Esophagus muscularis mucosa (tissue), 4 donors: ENCODE measurements at places on chromosomes 2 and 18. TPM values are rescaled to one million over a fixed set of nuclear protein-coding genes. Genes with fewer than 3 reads are reported as not detected.

Gene CPO
- 0.33 TPM for total RNA-seq

Gene OR6B2
- not detected for total RNA-seq

Gene ARHGAP15
- total RNA-seq, result 5.4 TPM

Gene CDK5R2
- total RNA-seq, result under 0.01 TPM

- no peak overlapping the region for H3K27ac ChIP-seq
- no peaks in the 10 kb centered on the region for H3K36me3 ChIP-seq
- no peak overlapping the region for H3K4me3 ChIP-seq
- no peaks in the 10 kb centered on the region for H3K27me3 ChIP-seq
- no peaks in the 10 kb centered on the region for H3K4me1 ChIP-seq
Observed at GRCh38 chr2:84492571-84492970, 23.7 kb upstream of the DNAH6 start.

- no peaks in the 10 kb centered on the region for H3K36me3 ChIP-seq
- no peak for DNase-seq
- peaks cover 11% of the 10 kb centered on the region for H3K4me1 ChIP-seq
Observed at GRCh38 chr2:13009027-13009642, 292.4 kb downstream of the TRIB2 start.

- H3K36me3 ChIP-seq, result peaks cover under 1% of the 10 kb centered on the region
- H3K4me1 ChIP-seq, result peaks cover 21% of the 10 kb centered on the region
- no peak overlapping the region for H3K27ac ChIP-seq
- H3K4me3 ChIP-seq, result no peak overlapping the region
- no peaks in the 10 kb centered on the region for H3K27me3 ChIP-seq
Observed at GRCh38 chr2:69209482-69209881, 177.5 kb downstream of the GFPT1 start.

Gene SERPINB2
- not detected for total RNA-seq

- H3K36me3 ChIP-seq, result no peaks in the 10 kb centered on the region
- no peaks in the 10 kb centered on the region for H3K27me3 ChIP-seq
- H3K4me1 ChIP-seq, result peaks cover 28% of the 10 kb centered on the region
- H3K4me3 ChIP-seq, result peak overlapping the region; percentile 42
- no peak overlapping the region for H3K27ac ChIP-seq
- DNase-seq, result no peak
Observed at GRCh38 chr2:229713371-229714079, 830 bp downstream of the DNER start.

GRCh38 chr2:207614824-207615223, 10.4 kb downstream of the METTL21A start:
- H3K27ac ChIP-seq, result no peak overlapping the region
- peaks cover 23% of the 10 kb centered on the region for H3K4me1 ChIP-seq
- H3K4me3 ChIP-seq, result no peak overlapping the region
- H3K27me3 ChIP-seq, result no peaks in the 10 kb centered on the region
- no peak for DNase-seq

Gene AGXT
- not detected for total RNA-seq

DNA sequence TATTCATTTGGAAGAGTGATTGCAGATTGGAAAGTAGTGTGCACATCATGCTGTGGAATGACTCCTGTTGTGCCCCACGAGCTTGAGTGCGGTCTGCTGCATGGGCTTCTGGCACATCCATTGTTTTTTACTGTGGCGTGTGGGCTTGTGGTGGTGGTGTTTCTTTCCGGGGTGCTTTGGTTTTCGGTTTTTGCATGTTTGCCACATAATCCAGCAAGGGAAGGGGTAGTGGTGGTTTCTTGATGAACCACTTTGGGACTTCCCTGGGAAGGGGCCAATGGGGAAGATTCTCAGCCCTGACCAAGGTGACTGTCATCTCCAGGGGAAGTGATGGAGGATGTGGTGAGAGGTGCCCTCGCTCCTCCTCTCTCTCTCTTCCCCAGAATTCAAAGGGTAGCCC, 57.0 kb downstream of the COA5 start:
- no peaks in the 10 kb centered on the region for H3K4me1 ChIP-seq
- DNase-seq, result no peak
- no peaks in the 10 kb centered on the region for H3K27me3 ChIP-seq
- H3K36me3 ChIP-seq, result peaks cover 100% of the 10 kb centered on the region

- H3K27me3 ChIP-seq, result no peaks in the 10 kb centered on the region
- no peak overlapping the region for H3K4me3 ChIP-seq
- H3K27ac ChIP-seq, result peak overlapping the region; percentile 36
- DNase-seq, result peak; percentile 88
Observed at GRCh38 chr2:217743966-217744761, 258.6 kb downstream of the TNS1 start.

GRCh38 chr2:46118656-46119371, 178.4 kb upstream of the EPAS1 start:
- DNase-seq, result no peak
- no peaks in the 10 kb centered on the region for H3K36me3 ChIP-seq
- H3K27me3 ChIP-seq, result no peaks in the 10 kb centered on the region

DNA sequence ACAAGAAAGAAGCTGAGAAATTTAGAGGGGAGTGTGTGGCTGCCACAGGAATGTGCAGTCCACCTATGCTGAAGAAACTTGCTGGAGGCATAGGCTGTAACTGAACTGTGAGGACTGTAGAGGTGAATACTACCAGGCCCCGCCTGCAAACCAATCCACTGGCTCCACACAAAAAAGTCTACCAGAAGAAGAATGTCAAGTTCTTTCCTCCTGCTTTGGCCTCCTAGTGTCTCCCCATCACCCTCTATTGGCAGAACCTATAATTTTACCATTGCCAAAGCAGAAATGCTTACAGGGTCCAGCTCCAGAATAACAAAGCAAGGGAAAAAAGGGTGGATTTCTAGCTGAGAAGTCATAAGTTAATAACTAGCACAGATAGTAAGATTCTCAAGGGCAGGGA, 5.9 kb upstream of the ATP5MC3 start:
- no peaks in the 10 kb centered on the region for H3K27me3 ChIP-seq
- H3K4me1 ChIP-seq, result no peaks in the 10 kb centered on the region
- H3K36me3 ChIP-seq, result no peaks in the 10 kb centered on the region
- H3K27ac ChIP-seq, result no peak overlapping the region

DNA sequence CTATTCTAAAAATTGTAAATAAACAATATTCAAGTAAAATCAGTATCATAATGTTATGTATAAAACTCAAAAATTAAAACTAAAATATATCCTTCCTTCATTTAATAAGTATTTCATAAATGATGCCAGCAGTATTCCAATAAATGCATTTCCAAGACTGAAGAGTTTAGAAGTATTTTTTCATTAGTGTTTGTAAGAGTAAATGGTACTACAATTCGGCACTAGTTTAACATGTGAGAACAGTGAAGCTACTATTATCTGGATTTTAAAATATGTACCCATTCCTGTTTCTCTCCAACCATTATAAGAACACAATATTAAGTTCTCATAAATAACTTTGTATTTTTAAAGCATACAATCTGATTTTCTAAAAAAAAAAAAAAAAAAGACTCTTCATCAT, 3.3 kb downstream of the BAZ2B start:
- no peak for DNase-seq
- H3K27me3 ChIP-seq, result no peaks in the 10 kb centered on the region
- H3K27ac ChIP-seq, result peak overlapping the region; percentile 97
- no peaks in the 10 kb centered on the region for H3K36me3 ChIP-seq
- peaks cover 57% of the 10 kb centered on the region for H3K4me1 ChIP-seq

- H3K27me3 ChIP-seq, result no peaks in the 10 kb centered on the region
- no peak overlapping the region for H3K4me3 ChIP-seq
- H3K36me3 ChIP-seq, result peaks cover 22% of the 10 kb centered on the region
- H3K27ac ChIP-seq, result no peak overlapping the region
- DNase-seq, result no peak
- peaks cover 48% of the 10 kb centered on the region for H3K4me1 ChIP-seq
Observed at GRCh38 chr2:235048549-235048948, 96.7 kb downstream of the SH3BP4 start.

Gene CPLX4
- not detected for total RNA-seq

GRCh38 chr18:7576685-7577084, 9.6 kb downstream of the PTPRM start:
- H3K27me3 ChIP-seq, result no peaks in the 10 kb centered on the region
- H3K4me3 ChIP-seq, result no peak overlapping the region
- no peak for DNase-seq
- no peaks in the 10 kb centered on the region for H3K36me3 ChIP-seq
- no peak overlapping the region for H3K27ac ChIP-seq
- peaks cover 42% of the 10 kb centered on the region for H3K4me1 ChIP-seq

Gene INHBB
- 9.8 TPM for total RNA-seq

Gene UGT1A3
- total RNA-seq, result not detected

GRCh38 chr2:220277445-220277975, 650.1 kb downstream of the SLC4A3 start:
- no peak for DNase-seq
- H3K36me3 ChIP-seq, result no peaks in the 10 kb centered on the region
- no peaks in the 10 kb centered on the region for H3K4me1 ChIP-seq

Gene NAT8
- not detected for total RNA-seq

DNA sequence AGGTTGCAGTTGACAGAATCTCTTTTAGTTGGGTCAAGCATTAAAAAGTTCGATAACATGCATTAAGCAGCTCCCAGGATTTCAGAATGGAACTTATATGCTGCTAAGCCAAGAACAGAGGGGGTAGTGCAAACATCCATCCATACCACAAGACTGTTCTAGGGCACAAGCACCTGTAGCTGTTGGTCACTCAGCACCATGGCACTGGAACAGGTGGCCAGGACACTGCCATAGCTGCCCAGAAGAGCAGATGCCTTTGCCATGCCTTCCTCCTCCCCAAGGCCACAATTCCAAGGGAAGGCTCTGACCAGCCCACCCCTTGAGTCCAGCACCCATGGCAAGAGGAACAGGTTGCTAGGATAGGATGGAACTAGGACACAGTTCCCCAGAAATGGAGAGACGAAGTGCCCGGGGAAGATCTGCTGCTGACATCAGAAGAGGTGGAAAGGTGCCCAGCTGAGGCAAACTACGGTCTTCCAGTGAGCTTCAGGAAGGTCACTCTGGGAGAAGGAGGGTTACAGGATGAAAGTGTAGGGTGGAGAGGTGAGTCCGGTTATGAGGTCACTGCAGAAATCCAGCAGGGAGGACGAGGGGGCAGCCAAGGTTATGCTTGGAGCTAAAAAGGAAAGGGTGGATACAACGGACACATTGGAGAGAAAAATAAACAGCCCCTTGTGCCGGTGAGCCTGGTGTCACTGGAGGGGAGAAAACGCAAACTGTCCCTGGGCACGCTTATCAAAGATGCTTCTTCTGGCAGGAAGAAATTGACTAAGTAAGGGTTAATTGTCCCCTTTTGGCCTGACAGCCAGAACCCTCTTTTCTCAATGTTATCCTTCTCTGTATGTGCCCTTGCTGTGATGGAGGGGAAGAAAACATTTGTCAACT, 41.9 kb downstream of the C1QL2 start:
- no peaks in the 10 kb centered on the region for H3K36me3 ChIP-seq
- H3K27ac ChIP-seq, result no peak overlapping the region
- no peaks in the 10 kb centered on the region for H3K27me3 ChIP-seq
- peak; percentile 88 for DNase-seq
- H3K4me1 ChIP-seq, result no peaks in the 10 kb centered on the region
- no peak overlapping the region for H3K4me3 ChIP-seq

Gene GALR1
- total RNA-seq, result under 0.01 TPM
